ENCODE measurements at places on chromosomes 5 and 9. TPM values are rescaled to one million over a fixed set of nuclear protein-coding genes. Genes with fewer than 3 reads are reported as not detected.

GRCh38 chr9:136026266-136026942, 65.2 kb upstream of the UBAC1 start:
- DNase-seq, result no peak

DNA sequence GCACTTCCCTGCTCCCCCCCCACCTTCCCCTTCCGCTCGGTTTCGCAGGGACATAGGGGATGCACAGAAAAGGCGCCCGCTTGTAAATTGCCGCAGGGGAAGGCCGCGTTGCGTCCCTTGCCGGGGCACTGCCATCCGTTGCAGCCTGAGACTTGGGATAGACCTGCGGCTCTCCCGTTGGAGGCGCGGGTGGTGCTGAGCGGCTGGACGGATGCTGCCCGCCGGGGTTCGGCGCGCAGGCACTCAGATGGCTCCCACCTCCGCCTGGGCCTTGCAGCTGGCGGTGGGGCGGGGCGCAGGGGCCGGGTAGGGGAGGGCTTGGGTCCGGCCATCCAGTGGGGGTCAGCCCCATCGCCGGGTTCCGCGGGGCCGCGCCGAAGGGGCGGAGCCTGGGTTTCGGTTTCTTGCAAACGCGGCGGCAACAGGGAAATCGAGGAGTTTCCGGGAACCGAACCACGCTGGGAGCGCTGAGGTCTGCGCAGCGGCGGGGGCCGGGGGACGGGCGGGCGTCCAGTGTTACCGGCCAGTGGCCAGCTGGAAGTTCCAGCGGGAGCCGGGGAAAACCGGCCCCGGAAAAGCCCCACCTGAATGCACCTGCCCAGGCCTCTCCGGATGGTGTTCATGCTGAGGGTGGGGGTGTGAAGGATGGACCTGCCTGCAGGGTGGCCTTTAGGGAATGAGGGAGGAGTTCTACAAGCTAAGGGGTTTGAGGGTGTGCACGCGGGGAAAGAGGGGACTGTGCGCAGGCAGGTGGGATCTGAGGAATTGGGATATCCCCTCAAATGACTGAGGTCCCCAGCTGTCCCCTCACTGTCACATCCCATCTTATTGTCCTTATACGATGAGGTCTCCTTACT, 6.3 kb upstream of the IRF1 start:
- DNase-seq, result peak; percentile 87

DNA sequence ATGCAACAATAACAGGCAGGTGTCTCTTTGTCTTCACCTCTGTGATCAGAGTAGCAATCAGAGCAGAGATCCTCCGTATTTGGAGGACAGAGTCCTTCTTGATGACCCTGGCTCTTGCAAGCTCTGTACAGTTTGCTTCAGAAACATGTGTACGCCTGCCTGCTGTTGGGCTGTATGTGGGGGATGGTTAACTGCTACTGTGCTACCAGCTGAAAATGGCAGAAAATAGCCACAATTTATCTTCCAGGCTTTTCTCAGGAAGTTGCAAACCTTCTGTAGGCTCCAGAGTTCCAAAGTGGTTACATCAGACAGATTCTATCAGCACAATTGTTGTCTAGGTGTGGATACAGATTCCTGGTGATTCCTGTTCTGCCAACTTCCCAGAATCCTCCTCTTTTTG, 35.5 kb downstream of the DDX46 start:
- DNase-seq, result peak; percentile 16

DNA sequence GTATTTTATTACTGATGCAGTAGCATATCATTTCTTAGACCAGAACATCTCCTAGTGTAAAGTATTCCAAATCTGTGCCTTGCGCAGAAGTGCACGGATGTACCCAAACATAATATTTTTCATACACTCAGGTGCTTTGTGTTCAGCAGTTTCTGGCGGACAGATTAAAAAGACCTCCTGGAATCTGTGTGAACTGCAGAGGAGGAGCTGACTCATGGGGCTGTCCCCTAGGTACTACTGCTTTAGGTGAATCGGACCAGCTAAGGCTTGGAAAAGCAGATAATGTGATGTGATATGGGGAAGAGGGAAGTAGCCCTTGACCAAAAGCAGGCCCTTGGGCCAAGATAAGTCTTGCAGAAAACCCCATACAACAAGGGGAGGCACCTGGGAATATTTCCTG, 310.1 kb downstream of the PLK2 start:
- no peak for DNase-seq

GRCh38 chr9:98230304-98230703, 25.1 kb downstream of the TBC1D2 start:
- no peak for DNase-seq

TCF7 gene
- total RNA-seq, result 0.83 TPM

DNA sequence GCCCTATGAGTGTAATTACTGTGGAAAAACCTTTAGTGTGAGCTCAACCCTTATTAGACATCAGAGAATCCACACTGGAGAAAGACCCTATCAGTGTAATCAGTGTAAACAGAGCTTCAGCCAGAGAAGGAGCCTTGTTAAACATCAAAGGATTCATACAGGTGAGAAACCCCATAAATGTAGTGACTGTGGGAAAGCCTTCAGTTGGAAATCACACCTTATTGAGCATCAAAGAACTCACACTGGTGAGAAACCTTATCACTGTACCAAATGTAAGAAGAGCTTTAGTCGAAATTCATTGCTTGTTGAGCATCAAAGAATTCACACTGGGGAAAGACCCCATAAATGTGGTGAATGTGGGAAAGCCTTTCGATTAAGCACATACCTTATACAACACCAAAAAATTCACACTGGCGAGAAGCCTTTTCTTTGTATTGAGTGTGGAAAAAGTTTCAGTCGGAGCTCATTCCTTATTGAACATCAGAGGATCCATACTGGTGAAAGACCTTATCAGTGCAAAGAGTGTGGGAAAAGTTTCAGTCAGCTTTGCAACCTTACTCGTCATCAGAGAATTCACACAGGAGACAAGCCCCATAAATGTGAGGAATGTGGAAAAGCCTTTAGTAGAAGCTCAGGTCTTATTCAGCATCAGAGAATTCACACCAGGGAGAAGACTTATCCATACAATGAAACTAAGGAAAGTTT, 9.9 kb downstream of the ZNF189 start:
- DNase-seq, result no peak

SH3PXD2B gene
- 8.2 TPM for total RNA-seq

DNA sequence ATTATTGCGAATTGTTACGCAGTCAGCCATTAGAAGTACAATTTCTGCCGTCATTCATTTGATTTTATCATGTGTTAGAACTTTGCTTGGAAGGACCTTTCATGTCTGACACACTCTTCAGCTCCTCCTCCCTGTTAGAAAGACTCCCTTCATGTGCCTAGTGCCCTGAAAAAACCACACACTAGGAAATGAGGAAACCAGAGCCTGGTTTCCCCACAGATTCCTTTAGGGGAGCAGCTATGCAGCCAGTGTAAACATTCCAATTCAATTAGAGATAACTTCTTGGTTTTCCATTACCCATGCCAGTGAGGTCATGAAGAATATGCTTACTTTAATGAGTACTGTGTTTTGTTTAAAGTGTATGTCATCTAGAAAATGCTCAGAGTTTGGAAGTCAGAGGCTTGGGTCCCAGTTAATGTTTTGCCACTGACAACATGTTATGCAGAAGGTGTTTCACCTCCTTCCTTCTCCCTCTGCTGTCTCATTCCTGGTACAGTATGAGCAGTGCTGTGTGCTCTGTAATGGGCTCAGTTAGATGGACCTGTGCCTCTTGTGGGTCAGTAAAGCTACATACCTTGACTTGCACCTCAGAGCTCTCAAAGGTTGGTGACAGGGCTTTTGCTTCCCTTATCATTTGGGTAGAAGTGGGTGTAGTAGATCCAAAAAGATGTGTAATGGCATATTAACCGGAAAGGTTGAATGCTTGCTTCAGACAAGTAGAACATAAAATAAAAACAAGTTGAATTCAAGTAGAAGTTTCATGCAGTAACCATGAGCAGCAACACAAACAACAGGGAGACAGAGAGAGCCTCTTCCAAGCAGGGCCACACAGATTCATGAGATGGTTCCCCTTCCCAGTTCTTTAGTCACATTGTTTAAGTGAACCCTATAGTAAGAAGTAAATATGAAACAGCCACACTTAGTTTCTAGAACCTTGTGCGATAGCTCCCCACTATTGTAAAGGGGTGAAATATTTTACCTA, 52.6 kb upstream of the TNFAIP8 start:
- DNase-seq, result peak; percentile 99

GRCh38 chr5:61333321-61333953, 1.4 kb downstream of the ZSWIM6 start:
- no peak for DNase-seq

CCDC112 gene
- 2.0 TPM for total RNA-seq

FOXI1 gene
- not detected for total RNA-seq

GRCh38 chr9:114244570-114244969, 78.3 kb upstream of the ORM1 start:
- DNase-seq, result no peak

- no peak for DNase-seq
These were observed at the start of gene ACSL6 for GRCh38 chr5:132011622-132012343. Gene ACSL6 (minus strand): TSS chr5:132011658. CDS start chr5:132011553, 105 bp downstream.

- DNase-seq, result no peak
These were observed 39.6 kb downstream of the DMAC1 start for GRCh38 chr9:7760014-7760415.

GBGT1 gene
- 1.8 TPM for total RNA-seq

DNA sequence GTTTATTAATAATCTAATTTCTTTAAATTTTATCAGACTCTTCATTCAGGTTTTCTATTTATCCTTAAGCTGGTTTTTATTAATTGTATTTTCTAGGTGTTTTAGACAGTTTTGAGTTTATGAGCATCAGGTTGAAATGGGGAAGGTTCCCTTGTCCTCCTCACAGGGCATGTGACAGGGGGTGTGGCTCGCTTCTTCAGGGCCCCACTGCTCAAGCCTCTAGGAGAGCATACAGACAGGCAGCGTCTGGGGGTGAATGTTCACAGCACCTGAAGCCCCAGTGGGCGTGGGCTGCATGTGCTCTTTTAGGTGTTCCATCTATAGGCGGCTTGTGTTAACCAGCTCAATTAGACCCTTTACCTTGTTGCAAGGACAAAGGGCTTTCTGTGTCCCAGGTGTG, 78.2 kb upstream of the RUFY1 start:
- DNase-seq, result no peak

FST gene
- 141 TPM for total RNA-seq

- peak; percentile 42 for DNase-seq
These were observed 285.8 kb upstream of the ZNF608 start for GRCh38 chr5:125032286-125032685.

C5orf52 gene
- total RNA-seq, result not detected

- peak; percentile 59 for DNase-seq
These were observed 339.2 kb downstream of the PIK3R1 start for GRCh38 chr5:68554571-68555279.

DNA sequence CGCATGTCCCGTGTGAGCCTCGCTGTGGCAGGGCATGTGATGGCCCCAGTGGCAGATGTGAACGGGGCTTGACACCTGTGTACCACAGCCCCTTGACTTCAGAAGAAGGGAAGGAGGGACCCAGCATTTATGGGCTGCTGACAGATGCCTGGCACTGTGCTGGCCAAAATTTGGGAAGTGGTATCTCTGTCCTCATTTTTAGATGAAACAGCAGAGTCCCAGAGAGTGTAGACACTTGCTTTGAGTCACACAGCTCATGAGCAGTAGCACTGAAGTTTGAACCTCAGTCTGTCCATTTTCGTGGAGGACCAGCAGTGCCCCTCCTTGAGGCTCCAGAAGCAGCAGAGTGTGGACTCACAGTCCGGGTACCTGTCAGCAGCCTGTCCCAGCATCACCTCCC, 16.5 kb downstream of the NEK6 start:
- DNase-seq, result no peak

GRCh38 chr9:4640027-4640426, 22.1 kb upstream of the PLPP6 start:
- DNase-seq, result no peak

- DNase-seq, result no peak
These were observed 31.8 kb upstream of the RXRA start for GRCh38 chr9:134294153-134295071.

DNA sequence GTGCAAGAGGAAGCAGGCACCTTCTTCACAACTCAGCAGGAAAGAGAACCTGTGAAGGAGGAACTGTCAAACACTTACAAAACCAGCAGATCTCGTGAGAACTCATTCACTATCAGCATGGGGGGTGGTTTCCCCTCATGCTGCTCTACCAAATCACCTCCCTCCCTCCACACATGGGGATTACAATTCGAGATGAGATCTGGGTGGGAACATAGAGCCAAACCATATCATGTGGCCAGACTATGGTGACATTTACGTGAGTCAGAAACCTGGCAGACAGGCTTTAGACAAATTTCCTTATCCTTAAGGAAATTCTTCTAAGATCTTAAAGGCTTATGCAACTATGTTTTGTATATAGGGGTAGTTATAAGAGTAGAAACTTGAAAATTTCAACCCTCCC, 8.7 kb upstream of the AOPEP start:
- peak; percentile 54 for DNase-seq

DNA sequence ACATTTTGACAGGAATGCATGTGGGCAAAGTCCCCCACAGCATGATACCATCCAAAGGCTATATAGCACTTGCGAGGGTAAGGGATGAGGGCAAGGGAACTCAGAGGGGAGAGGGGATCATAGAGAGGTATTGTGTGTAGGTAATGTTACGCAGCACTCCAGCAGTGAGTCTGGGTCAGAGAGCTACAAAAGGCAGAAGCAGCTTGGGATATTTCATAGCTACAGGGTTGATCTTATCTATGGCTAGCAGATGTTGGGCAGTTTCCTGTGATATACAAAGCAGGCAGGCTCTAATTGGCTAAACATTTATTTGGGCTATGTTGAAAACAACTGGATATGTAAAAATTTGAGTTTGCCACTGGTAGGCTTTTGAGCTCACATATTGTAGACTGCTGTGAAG, 17.8 kb upstream of the SLCO4C1 start:
- no peak for DNase-seq

DNA sequence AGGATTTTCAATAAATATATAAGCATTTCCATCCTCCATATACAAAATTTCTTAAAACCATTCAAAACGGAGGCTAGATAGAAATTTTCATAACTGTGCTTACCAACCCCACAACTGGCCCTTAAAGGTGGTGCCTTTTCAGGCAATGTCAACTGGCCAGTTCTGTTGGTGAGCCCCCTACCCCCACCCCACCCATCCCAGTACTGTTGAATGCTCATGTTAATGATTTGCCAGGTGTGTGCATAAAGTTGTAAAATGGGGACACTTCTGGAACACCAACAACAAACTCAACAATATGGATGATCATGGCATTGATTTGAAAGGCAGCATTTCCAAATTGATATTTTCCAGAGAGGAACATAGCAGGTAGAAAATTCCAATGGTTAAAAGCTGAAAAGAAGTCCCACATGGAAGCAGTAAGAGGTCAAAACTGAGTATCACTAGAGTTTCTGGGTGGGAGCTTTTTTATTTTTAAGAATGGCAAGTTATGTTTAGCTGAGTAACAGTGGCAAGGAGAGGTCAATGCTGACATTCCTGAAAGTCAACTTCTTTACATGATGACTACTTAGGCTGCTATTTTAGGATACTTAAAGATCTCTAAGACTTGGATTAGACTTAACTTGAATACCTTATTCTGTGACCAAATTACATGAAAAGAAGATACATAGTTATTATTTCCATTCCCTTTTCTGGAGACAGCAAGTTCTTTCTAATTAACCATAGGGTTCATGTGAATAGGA, 2.7 kb downstream of the LEAP2 start:
- DNase-seq, result peak; percentile 69

Measured in IMR-90 (cell line).